ENCODE measurements at places on chromosomes 16 and 17.

- DNase-seq = no peak
Measured at GRCh38 chr16:85078226-85078625, 34.0 kb downstream of the CIBAR2 start.

- peak; percentile 27 for DNase-seq
Measured at GRCh38 chr17:39679521-39680192, 8.2 kb downstream of the PGAP3 start.

DNA sequence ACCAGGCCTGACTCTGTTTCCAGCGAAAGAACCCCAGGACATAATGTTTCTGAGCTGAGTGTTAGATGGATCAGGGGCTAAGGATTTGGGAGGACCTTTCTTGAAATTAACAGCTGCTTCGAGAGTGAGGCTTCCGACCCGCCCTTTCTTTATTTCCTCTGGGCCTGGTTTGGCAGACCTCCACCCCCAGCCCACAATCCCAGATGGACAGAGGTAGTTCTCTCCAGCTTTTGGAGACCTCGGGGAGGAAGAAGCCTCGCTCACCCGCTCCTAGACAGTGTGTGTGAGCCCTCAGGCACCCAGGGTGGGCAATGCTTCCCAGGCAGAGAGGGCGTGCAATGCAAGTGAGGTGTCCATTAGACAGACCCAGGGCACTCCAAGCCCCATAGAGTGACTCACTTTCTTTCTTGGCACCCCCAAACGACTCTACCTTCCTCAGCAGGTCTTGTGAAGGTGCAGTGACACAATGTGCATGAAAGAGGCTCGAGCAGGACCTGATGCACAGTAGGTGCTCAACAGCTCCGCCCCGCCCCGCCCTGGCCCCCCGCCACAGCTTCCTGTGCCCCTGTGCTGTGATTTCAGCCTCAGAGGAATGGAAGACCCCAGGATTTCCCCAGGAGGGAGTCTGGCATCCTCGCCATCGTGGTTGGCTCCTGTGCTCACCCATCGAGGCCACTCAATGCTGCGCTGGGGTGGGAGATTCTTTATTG is 50.7 kb upstream of the TOB1 start:
- no peak for DNase-seq

DNA sequence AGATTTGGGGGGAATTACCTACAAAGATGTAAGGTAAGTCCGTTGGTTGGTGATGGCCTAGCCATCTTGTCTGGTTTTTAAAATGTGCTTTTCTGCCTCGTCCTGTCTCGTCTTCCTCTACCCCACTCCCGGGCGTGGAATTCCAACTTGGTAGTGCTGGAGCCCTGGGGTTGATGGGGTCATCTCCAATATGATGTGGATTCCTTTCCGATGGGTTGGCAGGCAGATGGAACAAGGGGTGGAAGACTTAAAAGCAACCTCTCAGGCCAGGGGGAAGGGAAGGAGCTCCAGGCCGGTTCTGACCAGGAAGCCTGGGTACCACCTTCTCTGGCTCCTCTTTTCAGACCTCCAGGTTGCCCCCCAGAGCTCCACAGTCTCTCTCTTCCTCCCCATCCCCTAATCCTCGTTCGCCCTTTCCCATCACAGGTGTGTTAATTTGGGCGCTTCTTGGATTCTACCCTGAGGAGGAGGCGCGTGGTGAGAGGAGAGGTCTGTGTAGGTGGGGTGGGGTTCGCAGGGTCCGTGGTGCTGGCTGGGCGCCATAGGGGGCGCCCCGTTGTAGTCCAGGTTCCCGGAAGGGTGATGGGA is 5.1 kb upstream of the HOXB2 start:
- no peak for DNase-seq

DNA sequence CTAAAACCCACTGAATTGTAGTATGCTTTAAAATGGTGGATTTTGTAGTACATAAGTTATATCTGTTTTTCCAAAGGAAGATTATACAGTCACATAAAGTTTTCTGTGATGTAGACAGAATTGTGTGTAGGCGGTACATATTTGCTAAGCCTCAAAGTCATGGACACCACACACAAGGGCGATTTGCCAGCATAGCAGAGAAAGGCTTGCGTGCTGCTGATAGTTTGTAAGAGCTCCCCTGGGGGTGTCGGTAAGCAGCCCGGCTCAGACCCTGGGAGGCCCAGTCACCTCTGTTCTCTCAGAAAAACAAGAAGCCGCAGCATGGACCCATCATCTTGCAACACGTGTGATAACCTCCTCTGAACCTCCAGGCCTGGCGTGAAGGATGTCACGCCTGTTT is 38.3 kb upstream of the AKTIP start:
- no peak for DNase-seq

- DNase-seq = peak; percentile 58
Measured at GRCh38 chr16:68272507-68273209, 8.3 kb downstream of the SLC7A6 start.
